ACHN (cell line): ENCODE measurements at places on chromosomes 1 and 21.

DNA sequence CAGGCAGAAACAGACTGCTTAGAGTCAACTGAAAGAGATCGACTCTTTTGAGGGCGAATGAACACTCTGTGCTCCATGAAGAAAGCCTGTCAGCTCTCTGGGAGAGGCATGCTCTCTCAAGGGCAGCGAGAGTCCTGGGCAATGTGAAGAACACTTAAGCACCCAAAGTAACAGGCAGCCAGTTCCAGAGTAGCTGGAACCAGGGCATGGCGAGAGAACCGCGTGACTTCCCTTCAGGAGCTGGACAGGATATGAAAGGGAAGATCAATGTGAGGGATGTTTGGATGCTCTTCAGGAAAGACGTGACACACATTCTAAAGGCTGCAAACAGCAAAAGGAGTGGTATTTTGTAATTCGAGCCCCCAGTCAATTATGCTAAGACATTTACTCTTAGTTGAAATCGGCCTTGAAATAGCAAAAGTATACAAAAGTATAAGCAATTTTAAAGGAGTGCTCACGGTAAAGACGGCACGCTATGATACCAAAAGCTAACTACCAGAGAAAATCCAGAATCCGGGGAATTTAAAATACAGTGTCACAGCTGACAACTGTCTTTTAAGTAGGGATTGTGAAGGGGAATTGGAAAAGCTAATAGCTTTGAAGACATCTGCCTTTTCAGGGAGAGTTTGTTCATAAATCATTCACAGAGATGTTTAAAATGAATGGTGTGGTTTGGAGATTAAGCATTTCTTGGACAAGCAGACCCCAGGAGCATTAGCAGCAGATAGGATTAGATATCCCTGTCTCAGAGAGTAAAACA lies 20.8 kb downstream of the ADAMTS5 start:
- DNase-seq: no peak

DNA sequence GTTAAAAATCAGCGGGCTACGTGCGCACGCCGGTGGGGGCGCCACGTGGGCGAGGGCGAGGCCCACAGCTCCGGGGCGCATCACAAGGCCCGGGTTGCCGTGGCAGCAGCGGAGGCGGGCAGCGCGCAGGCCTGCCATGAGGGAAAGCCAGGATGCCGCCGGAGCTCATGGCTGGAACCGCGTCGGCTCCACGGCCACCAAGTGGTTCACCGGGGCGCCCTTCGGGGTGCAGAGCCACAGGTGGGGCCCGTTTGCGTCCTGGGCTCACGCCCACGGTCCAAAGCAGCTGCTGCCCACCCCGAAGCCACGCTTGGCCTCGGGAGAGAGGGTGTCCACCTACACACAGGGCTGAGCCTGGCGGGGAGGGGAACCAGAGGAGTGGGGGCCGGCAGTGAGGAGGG lies 4.9 kb upstream of the TTC22 start:
- DNase-seq: no peak

DNA sequence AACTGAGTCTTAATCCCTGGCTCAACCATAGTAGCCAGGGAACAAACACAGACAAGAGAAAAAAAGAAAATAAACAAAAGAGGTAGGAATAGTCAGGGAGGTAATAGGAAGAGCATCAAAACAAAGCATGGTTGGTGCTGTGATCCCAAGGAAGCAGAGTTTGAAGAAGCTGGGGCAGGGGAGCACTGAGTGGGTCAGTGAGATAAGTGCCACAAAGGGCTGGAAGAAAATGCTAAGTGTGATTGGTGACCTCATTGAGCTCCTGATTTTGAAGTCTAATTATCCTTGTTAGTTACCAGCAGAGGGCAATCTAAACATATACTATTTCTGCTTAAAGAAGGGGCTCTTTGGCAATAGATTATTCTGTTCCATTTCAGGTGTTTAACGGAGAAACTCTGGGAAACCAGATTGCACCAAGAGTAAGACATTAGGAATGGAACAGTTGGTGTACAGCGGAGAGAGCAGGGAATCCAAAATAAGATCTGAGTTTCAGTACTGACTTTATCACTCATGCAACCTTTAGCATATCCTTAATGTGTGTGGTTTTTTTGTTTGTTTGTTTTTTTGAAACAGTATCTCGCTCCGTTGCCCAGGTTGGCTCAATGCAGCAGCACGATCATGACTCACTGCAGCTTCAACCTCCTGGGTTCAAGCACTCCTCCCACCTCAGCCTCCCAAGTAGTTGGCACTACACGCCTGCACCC lies 30.7 kb upstream of the KIAA1614 start:
- peak; percentile 60 for DNase-seq

DNA sequence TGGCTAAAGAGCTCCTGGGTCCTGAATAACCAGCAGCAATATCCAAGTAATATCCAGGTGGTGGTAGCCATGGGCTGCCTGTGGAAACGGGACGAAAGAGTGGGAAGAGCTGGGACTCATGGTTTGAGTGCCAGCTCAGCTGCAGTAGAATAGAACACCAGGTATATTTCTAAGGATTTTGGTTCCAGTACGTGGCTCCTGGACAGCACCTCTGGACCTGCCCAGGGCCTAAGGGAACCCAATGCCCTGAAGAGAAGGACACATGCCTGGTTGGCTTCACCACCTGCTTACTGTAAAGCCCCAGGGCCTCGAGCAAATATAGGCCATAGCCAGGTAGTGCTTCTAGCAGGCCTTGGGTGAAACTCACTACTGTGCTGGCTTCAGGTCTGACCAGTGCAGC lies 566.7 kb downstream of the KIF26B start:
- DNase-seq: no peak

GRCh38 chr21:45450423-45451090 lies 45.6 kb downstream of the COL18A1 start:
- no peak for DNase-seq
